ENCODE measurements at places on chromosomes 16 and 17. TPM values are rescaled to one million over a fixed set of nuclear protein-coding genes. Genes with fewer than 3 reads are reported as not detected.

RHOT2 gene
- total RNA-seq, result 36.1 TPM

- no peak for DNase-seq
These were observed 112.1 kb upstream of the CNTNAP4 start for GRCh38 chr16:76164970-76165558.

GRCh38 chr16:582218-582613, 7.7 kb upstream of the RAB40C start:
- DNase-seq, result no peak

DNA sequence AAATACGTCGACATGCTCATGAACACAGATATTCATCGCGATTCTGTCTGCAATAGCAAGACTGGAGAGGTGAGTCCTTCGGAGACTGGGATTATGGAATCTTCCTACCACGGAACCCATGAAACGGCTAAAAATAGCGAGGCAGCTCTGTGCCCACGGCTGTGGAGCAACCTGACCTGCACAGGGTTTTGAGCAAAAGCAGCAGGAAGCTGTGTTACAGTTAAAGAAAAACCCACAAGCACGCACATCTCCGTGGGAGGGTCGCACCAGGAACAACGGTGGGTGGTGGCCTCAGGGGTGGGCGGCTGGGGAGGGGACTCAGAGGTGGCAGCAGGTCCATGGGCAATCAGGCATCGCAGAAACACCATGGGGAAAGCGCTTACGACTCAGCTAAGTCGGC, 24.8 kb downstream of the SLC38A10 start:
- DNase-seq, result no peak

DNA sequence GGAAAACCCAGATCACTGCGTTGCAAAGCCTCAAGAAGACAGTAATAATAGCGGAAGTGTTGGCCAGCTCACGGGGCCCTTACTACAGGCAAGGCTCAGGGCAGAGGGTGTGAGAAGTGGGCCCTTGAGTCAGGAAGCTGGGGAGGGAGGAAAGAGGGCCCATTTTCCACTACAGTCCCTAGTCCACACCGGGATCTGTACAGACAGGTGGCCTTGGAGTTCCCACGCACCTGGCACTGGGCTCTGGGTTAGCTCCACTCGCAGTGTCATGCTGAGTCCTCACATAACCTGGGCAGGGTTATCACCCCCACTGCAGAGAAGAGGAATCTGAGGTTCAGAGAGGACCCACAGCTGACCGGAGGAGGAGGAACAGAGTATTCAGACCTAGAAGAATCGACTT, 16.8 kb upstream of the MTSS2 start:
- no peak for DNase-seq

GRCh38 chr17:78498848-78499247, 78.3 kb downstream of the DNAH17 start:
- no peak for DNase-seq

DNA sequence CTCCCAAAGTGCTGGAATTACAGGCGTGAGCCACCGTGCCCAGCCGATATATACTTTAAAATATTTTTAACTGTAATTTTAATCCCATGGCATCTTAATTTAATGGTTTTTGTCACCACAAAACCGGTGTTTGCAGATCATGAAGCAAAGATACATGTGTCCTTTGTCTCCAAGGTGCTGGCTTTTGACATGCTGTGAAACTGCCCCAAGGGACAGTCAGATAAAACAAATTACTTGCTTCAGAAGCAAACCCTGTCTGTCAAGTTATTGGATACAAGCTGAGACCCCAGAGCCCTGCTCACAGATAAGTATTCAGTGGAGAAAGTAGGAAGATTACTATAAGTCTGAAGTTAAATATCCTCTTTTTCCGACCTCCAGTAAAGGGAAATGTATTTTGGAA, 39.8 kb downstream of the ARL4D start:
- no peak for DNase-seq

DNA sequence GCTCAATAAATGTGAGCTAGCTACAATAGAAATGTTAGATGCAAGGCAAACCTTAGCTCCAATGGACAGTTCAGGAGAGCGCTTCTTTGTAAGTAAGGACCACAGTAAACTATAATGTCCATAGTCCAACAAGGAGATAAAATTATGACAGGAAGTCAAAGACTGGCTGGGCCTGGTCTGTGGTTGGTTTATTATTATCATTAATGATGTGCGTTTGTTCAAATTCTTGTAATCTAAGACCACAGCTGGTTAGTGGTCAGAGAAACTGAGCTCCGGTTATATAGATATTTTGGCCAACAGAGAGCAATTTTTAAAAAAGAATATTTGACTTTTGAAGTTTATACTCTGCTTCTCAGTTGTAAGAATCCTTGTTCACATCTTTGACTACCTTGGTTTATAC, 4.7 kb upstream of the CMTM2 start:
- no peak for DNase-seq

DNA sequence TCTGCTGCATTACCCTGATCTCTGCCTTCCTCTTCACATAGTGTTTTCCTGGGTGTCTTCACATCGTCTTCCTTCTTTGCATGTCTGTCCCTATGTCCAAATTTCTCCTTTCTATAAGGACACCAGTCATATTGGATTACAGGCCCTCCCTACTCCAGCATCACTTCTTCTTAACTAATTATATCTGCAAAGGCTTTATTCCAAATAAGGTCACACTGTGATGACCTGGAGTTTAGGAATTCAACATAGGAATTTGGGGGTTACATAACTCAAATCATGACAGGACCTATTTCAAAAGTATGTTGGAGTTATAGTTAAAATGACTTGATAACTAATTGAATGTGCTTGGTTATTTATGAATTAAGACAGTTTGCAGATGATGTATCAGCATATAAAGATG, 490.5 kb upstream of the ERCC4 start:
- no peak for DNase-seq

GRCh38 chr16:24138024-24138423, 118.1 kb upstream of the CACNG3 start:
- DNase-seq, result no peak

DNA sequence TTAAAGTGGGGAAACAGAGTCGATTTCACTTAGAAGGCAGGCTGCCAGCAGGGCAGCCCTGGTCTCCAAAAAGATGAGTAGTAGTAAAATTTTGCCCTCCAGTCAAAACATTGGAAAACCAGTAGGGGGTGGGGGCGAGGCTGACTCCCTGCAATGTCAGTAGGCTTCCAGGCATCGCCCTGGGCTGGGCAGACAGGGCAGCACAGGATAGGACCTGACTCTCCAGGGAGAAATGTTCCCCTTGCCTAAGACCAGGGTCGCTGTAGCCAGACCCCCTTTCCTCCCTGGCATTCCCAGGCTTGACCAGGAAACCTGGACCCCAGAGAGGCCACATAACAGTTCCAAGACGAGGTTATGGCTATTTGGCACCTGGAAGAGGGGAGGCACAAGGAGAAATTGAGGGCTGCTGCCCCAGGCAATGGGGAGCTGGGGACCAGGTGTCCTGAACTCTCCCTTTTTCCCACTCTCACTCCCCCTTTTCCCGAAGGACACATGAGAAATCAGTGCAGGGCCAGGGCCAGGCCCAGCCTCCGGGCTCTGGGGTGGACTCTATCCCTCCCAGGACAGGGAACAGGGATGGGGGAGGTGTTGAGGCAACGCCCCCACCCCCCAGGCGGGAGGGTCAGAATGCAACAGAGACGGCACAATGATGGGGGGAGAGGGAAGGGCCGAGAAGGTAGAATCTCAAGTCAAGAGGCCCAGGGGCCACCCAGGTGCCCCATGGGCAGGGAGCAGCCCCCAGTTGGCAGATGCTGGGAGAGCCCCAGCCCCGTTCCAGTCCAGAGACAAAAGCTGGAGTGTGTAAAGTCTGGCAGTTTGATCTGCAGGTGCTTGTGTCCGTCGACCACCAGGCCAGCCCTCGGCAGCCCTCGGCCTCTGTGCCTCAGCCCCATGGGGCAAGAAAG, 4.5 kb upstream of the SAMD14 start:
- no peak for DNase-seq

DNA sequence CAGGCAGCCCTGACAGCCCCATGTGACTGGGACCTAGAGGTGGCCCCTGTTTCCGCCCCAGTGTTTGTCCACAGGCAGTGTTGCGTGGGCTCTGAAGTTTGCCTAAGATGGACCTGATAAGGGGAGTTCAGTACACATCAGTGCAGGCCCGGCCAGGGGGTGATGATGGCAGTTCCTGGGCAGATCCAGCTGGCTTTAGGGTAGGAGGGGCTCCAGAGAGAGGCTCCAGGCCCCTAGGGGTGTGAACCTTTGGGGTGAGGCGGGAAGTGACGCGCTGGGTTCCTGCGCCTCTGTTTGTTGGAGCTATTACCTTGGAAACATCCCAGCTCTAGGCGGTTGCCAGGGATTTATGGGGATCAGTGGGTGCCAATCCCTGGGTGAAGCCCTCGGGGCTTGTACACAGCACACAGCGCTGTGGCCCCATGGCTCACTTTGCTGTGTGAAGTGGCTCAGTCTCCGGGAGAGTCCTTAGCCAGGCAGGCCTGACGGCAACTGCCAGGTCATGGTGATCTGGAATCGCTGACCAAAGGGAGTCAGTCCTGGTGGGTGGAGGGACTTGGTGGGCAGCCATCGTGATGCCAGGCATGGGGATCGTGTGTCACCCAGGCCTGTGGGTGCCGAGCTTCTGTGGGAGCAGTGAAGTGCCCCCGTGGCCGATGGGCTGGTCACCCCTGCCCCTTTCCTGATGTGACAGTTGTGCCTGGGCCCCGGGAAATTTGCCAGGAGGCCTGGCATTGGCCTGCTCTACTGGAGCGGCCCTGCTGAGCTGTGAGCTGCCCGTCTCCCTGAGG, 146.1 kb downstream of the SEC14L1 start:
- DNase-seq, result peak; percentile 71

- no peak for DNase-seq
These were observed 22.8 kb upstream of the SLC47A1 start for GRCh38 chr17:19510903-19511302.

MED9 gene
- total RNA-seq, result 29.3 TPM

DNA sequence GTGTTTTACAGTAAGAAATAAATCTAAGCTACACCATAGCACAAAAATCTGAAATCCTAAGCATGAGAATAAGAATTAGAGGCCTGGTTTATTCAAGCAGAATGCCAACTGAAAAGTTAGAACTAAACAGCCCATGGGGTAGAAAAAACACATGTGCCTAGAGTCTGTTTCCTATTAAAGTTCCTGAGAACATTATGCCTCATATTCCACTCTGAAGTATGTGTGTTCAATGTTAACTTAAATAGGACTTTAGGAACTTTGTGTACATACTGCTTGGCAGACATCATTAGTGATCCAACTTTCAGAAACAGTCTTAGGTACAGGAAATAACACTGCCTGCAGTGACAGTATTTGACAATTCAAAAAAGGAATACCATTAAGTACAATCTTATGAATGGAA, 18.2 kb downstream of the HEATR6 start:
- DNase-seq, result no peak

CEP295NL gene
- 2.9 TPM for total RNA-seq

DNA sequence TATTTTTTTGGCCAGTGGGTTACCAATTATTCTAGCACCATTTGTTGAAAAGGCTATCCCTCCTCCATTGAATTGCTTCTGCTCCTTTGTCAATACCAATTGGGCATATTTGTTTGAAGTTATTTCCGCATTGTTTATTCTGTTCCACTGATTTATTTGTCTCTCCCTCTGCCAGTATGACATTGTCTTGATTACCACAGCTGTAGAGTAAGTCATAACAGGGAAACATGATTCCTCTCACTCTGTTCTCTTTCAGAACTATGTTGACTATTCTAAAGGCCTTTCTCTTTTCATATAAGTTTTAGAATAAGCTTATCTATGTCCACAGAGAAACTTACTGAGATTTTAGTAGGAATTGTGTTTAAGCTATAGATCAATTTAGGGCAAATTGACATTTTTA, 94.3 kb downstream of the MAP2K6 start:
- DNase-seq, result no peak

DNA sequence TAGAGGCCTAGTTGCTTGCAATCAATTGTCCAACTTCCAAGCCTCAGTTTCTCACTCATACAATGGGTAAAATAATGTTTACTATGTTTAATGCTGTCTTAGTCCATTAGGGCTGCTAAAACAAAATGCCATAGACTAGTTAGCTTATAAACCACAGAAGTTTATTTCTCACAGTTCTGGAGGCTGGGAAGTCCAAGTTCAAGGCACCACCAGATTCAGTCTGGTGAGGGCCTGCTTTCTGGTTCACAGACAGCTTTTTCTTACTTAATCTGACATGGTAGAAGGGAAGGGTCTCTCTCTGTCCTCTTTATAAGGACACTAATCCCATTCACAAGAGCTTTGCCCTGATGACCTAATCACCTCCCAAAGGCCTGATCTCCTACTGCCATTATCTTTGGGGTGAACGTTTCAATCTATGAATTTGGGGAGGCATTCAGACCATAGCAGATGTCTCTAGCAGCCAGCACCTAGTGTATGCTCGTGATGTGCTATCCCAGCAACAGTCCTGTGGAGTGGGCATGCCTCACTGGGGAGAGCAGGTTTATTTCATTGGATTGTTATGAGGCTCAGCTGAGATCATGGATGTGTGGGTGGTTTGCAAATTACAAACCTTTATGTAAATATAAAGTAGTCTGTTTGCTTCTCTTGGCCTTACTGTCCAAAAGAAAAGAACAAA, 25.2 kb downstream of the YPEL2 start:
- no peak for DNase-seq

DNA sequence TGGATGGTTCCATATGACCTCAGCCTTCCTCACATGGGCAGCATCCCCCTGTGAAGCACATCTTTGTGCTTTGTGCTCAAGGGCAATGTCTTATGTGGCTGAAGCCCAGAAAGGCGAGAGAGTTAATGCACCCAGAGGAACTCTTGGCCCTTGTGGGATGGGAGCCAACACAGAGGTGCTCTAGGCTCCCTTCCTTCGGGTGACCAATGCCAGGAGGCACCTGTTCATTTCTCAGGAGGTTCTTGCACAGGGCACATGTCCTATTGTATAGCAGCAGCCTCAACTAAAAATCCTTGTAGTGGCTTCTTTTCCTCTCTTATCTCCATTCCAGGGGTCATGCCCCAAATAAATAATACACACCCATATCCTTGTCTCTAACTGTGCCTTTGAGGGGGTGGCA, 83.7 kb upstream of the DNAH9 start:
- no peak for DNase-seq

GRCh38 chr17:76558198-76559095, 18.6 kb downstream of the PRCD start:
- DNase-seq, result no peak

DNA sequence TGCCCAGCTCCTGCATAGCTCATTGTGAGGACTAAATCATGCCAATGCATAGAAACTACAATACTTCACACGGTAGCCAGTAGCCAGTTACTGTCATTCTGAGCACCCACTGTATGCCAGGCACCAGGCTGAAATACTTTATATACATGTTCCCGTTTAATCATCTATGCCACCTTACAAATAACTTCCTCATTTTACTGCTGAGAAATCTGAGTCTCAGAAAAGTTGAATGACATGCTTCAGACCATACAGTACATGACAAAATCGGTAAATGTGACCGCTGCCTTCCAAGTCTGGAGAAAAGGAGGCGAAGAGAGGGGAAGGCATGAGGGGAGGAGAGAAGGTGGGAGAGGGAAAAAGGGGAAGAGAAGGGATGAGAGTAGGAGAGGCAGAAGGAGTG, 9.2 kb upstream of the TLCD3B start:
- no peak for DNase-seq

GRCh38 chr16:76278980-76279379, 1.8 kb downstream of the CNTNAP4 start:
- DNase-seq, result no peak

MPV17L gene
- 5.4 TPM for total RNA-seq

All from lower leg skin (tissue), 4 donors.